ENCODE measurements at places on chromosomes 7 and 10.

DNA sequence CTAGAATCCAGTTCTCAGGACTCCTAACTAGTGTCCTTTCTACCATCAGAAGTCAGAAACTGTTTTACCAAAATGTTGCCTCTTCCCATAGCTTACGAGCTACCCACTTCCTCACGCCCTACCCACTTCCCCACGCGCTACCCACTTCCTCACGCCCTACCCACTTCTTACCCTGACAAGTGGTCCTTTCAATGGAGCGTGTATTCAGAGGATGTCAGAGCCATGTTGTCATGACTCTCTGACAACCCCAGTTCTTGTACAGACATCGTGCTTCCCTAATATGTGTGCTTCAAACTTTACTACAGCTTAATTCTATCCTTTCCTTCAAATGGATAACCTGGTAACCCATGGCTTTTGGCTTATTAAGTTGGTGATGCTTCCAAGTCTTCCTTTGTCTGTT lies 84.8 kb upstream of the PHF14 start:
- no peak for DNase-seq

DNA sequence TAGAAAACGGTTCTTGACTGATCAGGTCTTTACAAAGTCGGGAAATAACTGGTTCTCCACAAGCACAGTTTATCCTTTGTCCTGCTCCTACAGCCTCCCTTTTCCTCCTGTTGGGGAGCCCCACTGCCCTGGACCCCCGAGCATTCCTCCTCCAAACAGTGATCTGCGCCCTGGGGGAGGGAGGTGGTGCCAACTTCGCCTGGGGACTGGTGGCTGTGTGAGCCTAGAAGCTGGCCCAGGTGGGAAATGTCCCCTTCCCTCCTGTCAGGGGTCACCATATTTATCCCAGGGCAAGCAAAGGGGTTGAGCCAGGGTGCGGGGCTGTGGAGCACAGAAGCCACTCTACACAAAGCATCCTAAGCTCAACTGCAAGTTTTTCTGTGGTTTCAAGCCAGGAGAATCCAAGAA lies 5.2 kb downstream of the HMX3 start:
- DNase-seq, result no peak

GRCh38 chr10:72692744-72692993 lies 726 bp downstream of the MCU start:
- peak; percentile 15 for DNase-seq

DNA sequence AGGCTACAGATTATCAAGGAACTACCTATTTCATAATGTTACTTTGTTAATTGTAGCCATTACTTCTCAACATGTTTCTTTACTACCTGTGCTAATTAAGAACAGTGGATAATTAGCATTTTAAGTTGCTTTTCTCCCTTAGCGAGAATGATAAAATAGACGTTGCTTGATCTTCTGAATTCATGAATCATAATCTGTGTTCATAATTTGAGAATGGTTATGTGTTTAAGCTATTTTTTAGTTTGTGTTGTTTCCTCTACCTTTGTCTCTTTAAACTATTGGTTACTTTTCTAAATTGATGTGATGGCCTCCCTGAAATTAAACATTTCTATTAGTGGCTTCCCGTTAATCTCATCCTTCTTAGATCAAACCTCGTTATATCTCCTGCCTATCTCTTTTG lies at the start of gene ZRANB1:
TSS of gene ZRANB1 (plus strand) at position 301 of the 400 bp plus-strand sequence. CDS start 371 bp downstream, outside the sequence.
- DNase-seq, result no peak

DNA sequence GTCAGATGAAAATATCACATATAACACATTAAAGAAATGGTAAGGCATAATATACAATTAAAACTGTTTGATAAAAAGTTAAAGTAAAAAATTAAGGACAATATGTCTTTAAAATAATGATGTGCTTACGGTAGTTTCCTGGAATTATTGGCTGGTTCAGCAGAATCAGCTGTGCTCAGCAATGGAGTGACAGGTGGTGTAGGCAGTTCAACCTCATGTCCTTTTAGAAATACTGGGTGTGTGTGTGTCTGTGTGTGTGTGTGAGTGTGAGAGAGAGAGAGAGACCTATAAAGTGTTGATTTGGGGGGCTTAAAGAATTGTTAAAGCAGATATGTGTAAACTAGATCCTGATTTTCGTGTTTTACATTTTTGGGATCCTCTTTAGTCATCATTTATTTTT lies 141.2 kb downstream of the ADAM22 start:
- no peak for DNase-seq

GRCh38 chr10:96596422-96597407 lies 9.9 kb upstream of the TM9SF3 start:
- DNase-seq, result no peak

GRCh38 chr7:132424821-132425724 lies 151.2 kb downstream of the PLXNA4 start:
- DNase-seq, result no peak

GRCh38 chr10:29730458-29730857 lies 95.7 kb upstream of the SVIL start:
- DNase-seq, result no peak

- no peak for DNase-seq
Observed at GRCh38 chr7:13724191-13724976, 265.1 kb downstream of the ETV1 start.

DNA sequence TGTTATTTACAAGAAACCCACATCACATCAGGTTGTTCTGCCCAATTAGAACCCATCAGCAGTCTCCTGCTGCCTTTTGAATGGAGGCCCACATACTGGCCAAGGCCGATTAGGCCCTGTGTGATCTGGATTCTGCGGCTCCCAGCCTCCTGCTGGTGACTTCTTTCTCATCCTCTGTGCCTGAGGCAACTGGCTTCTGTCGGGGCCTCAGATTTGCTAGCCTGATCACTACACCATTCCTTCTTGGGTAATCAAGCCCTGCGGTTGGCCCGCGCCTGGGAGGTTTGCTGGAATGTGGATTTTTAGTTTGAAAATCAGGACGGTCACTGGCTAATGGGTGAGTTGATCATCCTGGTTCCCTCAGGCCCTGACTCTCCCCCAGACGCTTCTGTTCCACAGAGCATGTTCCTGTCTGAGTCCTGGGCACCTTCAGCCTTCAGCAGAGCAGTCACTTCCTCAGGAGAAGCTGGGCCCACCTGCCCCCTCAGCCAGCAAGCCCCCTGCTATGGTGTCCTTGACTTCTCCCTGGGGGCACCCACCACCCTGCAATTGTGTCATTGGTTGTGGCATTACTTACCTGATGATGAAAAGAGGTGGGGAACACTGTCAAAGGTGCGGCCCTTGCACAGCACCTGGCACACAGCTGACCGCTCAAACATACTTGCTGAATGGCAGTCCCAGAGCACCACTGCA lies 207.6 kb downstream of the PHTF2 start:
- no peak for DNase-seq

DNA sequence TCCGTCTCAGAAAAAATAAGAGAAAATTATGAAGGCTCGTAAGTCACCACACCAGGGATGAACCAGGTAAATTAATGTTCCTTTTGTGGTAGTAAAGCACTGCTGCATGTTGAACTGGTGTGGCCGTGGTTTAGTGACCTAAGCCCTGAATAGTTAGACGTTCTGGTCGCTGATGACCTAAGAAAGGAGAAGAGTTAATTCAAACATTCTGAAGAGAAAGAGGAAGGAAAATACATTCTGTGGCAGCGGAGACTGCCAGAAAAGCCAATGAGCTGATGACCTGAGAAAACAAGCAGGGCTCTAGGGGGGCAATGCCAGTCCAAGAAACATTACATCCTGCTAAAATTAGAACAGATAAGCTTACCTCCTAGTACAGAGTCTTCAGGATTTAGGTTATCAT lies 17.5 kb downstream of the DNAJC9 start:
- DNase-seq, result no peak

DNA sequence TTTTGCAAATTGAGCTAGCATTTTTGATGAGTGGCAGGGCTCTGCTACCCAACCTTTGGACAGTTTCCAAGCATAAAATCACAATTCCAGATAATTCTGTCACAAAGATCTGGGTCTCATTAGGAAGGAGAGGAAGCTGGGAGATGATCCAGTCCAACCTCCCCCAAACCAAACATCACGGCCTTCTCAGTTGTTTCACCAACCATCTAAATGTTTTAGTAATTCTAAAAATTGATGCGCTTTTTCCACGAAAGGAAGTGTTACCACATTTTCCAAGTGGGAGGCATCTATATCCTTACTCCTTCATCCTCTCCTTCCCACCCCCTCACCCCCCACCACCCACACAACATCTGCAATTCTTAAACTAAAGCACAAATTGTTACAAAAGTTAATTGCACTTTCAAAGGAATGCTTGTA lies 108.3 kb downstream of the EGFR start:
- no peak for DNase-seq

DNA sequence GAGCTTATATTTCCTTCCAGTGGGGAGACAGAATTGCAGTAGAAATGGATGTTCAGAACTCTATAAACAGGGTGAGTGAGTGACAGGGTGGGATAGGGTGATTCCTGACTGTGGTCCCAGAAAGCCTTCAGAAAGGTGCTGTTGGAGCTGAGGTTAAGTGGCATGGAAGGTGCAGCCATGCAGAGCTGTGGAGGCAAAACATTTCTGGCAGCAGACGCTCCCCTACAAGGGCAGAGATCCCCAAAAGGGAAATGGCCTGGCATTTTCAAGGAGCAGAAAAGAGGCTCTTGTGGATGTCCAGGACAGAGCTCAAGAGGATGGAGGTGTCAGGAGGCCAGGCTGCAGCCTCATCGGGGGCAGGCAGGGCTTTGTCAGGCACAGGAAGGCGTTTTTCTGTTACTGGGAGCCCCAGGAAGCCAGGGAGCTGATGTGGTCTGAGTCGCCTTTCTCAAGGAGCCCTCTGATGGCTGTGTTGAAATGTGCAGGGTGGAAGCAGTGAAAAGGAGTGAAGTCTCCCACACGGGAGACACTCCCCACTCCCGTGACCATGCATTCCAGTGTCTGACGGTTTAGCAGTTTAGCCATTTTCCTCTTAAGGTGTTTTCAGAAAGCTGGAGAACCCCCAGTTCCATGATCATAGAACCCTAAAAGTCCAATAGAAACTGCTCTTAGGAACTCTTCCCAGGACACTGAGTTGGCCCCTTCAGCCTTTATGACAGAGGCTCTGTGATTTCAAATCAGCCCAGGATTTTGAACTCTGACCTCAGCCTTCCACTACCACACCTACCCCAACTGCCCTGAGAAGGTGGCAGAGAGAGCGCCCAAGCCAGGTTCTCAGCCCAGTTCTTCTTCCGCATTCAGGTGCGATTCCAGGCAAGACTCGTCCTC lies 96.2 kb downstream of the C10orf105 start:
- no peak for DNase-seq

GRCh38 chr10:55500931-55501559 lies 700.0 kb upstream of the PCDH15 start:
- DNase-seq, result peak; percentile 49

- DNase-seq, result no peak
Observed at GRCh38 chr10:72243822-72244437, 27.9 kb upstream of the ASCC1 start.

- no peak for DNase-seq
Observed at GRCh38 chr10:33057620-33058019, 99.6 kb upstream of the ITGB1 start.

DNA sequence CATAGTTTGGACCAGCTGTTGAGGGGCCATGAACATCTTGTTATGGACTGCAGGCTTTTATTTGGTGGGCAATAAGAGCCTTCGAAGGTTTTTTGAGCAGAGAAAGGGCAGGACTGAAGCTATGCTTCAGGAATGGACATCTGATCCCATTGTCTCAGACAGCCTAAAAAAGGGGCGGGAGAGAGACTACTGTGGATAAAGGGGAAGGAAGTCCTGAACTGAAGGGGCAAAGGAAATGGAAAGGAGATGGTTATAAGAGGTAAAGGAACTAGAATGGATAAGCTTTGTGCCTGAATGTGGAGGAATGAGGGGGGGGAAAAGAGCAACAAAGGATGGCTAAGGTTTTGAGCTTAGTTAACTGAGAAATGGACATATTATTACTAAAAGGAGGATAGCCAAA lies 172.5 kb downstream of the SKAP2 start:
- DNase-seq, result no peak

- no peak for DNase-seq
Observed at GRCh38 chr7:54145716-54146115, 396.5 kb upstream of the VSTM2A start.

DNA sequence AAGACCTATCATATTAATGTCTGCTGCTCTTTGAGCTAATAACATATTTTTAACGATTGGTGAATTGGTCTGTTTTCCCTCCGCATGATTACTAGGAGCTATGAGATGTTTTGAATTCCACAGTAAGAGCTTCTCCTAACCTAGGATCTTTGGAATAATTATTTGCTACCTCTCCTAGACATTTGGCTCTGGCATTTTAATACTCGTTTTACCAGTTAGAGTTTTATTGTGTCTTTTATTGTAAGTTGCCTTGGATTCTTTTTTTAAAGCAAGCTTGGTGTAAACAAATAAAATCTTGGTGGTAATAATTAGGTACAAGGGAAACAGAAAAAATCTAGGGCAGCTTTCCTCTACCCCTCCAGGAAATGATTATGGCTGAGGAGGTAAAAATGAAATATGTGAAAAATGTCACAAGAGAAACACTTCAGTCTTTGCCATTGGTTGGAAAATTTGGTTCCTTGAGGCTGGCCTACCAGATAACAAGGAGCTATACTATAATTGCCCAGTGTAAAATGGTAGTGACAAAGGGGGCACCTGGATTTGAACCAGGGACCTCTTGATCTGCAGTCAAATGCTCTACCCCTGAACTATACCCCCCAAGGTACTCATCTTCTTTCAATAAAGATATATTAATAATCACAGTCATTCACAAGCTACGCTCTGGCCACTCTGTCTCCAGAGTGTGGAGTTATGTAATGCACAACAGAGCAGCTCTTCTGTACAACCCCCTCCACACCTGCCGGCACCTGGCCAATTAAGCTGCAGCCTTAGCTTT lies 85.4 kb downstream of the ZNF777 start:
- DNase-seq, result no peak

DNA sequence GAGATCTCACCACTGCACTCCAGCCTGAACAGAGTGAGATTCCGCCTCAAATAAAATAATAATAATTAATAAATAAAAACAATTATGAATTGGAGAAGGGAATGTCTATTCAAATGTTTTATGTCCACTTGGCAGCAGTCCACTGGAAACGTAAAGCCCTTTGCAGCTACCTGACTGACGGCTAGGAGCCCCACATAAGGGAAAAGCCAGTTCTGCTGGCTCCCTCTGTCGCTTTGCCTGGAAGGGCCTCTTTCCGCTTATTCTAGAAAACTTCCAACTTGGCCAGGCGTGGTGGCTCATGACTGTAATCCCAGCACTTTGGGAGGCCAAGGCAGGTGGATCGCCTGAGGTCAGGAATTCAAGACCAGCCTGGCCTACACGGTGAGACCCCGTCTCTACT lies 6.1 kb upstream of the TNS3 start:
- no peak for DNase-seq

DNA sequence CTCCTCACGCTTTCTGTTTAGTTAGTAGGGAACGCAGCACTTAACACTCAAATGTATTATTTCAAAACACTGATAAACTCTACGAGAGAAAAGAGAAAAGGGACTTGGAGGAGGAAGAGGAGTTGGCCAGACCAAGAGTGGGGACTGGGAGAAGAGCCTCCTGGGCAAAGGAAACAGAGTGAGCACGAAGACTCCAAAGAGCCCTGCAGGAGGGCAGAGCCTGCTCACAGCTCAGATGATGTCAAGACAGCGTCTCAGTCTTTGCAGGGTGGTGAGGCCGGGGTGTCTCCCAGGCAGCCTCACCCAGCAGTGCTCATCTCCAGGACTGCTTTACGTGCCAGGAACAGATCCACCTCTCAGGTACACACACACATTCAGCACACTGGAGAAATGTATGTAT lies 41.2 kb downstream of the CYTH3 start:
- DNase-seq, result no peak

GRCh38 chr7:46440186-46440585 lies 519.1 kb upstream of the IGFBP3 start:
- no peak for DNase-seq
